ENCODE measurements at places on chromosomes 6 and 20.

GRCh38 chr6:101509536-101509935, 116.0 kb downstream of the GRIK2 start:
- DNase-seq: no peak

GRCh38 chr6:16240589-16241320, 2.4 kb downstream of the GMPR start:
- no peak for DNase-seq

- no peak for DNase-seq
These were observed 118.1 kb upstream of the TMEM181 start for GRCh38 chr6:158441716-158442215.

DNA sequence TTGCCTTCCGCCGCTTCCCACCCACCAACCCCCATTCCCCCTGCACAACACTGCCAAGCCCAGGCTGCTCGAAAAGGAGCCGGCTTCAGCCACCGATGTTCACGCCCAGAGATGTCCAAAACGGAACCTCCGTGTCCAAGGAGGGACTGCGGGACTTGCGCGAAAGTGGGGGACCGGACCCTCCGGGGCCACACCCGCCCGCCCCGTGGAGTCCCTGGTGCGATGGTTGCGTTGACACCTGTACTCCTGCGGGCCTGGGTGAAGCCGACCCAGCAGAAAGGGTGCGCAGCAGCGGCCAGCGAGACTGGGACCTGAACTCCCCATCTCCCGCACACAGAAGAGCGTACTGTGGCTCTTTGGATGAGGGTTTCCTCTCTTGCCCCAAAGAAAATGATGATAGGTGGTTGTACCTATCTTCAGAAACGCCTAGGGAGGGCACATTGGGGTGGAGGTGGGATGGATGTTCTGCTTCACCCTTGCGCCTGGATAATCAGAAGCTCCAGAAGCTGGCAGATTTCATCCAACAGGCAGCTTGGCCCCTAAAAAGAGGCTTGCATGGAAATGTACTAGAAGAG, 1.9 kb upstream of the VGLL2 start:
- DNase-seq: no peak

GRCh38 chr6:152423216-152424103, 213.7 kb downstream of the SYNE1 start:
- no peak for DNase-seq

DNA sequence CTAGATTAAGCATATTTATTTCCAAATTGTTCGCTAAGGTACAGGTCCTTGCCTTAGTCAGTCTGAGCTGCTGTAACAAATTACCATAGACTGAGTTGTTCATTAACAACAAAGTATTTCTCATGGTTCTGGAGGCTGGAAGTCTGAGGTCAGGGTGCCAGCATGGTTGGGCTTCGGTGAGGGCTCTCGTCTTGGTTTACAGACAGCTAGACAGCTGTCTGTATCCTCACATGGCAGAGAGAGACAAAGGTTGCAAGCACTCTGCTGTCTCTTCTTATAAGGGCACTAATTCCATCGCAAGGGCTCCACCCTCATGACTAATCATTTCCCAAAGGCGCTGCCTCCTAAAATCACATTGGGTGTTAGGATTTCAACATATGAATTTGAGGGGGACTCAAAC, 115.3 kb upstream of the GMDS start:
- DNase-seq: no peak

DNA sequence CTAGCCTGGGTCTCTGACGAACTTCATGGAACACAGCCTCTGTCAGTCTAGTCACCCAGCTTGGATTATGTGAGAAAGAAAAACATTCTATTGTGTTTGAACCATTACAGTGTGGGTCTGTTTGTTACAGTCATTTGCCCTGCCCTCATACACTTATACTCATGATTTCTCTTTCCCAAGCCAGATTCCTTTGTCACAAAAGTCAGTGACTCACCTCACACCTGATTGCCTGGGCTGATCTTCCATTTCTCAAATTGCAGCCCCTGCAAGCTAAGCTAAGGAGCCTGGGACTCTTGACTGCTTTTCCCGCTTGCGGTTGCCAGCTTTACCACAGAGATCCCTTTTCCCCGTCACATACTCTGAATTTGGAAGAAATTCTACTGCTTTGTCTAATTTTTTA, 395.9 kb downstream of the SAMD5 start:
- no peak for DNase-seq

Measured in stimulated activated CD4-positive, alpha-beta T cell treated with anti-CD3 and anti-CD28 coated beads, Interleukin-2, amount 100 ng/mL, for 48 hours (primary cell).